Naive thymus-derived CD4-positive, alpha-beta T cell (primary cell): ENCODE measurements at places on chromosomes 1 and 21. TPM values are rescaled to one million over a fixed set of nuclear protein-coding genes. Genes with fewer than 3 reads are reported as not detected.

GRCh38 chr21:38850277-38850951 lies 44.7 kb downstream of the ETS2 start:
- no peaks in the 10 kb centered on the region for H3K27me3 ChIP-seq
- H3K27ac ChIP-seq: no peak overlapping the region
- no peaks in the 10 kb centered on the region for H3K4me1 ChIP-seq
- H3K4me3 ChIP-seq: no peak overlapping the region
- H3K36me3 ChIP-seq: no peaks in the 10 kb centered on the region

- no peak for DNase-seq
- peaks cover 25% of the 10 kb centered on the region for H3K4me1 ChIP-seq
- peak overlapping the region; percentile 91 for H3K27ac ChIP-seq
- H3K4me3 ChIP-seq: peak overlapping the region; percentile 76
- no peaks in the 10 kb centered on the region for H3K27me3 ChIP-seq
- H3K36me3 ChIP-seq: no peaks in the 10 kb centered on the region
These were observed 1.0 kb downstream of the ZBTB48 start for GRCh38 chr1:6580593-6581409.

- H3K4me1 ChIP-seq: no peaks in the 10 kb centered on the region
- H3K27ac ChIP-seq: no peak overlapping the region
- H3K27me3 ChIP-seq: no peaks in the 10 kb centered on the region
- H3K36me3 ChIP-seq: no peaks in the 10 kb centered on the region
- no peak overlapping the region for H3K4me3 ChIP-seq
- DNase-seq: no peak
These were observed 134.5 kb downstream of the SMYD3 start for GRCh38 chr1:246372559-246372958.

GRCh38 chr1:205350691-205351141 lies 6.0 kb downstream of the KLHDC8A start:
- no peaks in the 10 kb centered on the region for H3K27me3 ChIP-seq
- H3K4me3 ChIP-seq: no peak overlapping the region
- no peak overlapping the region for H3K27ac ChIP-seq
- H3K4me1 ChIP-seq: no peaks in the 10 kb centered on the region
- no peak for DNase-seq

DNA sequence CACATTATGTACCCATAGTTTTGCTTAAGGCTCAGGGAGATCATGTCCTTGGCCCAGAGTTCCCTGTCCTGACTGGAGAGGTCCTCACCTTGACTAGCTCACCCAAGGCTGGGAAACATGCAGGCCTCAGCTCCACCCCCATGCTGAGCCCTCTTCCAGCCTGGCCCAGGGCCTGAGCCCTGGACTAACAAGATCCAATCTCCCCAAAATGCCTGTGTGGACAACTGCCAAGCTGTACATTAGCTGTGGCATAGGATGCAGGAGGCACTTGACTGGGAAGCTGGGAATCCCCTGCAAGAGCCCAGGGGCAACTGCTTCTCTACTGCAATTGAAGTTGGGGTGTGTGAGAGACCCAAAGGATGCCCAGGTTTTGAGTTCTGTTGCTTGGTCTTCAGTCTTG lies 2.1 kb downstream of the LINGO4 start:
- no peak overlapping the region for H3K4me3 ChIP-seq
- H3K36me3 ChIP-seq: no peaks in the 10 kb centered on the region
- no peaks in the 10 kb centered on the region for H3K27me3 ChIP-seq
- H3K27ac ChIP-seq: no peak overlapping the region
- H3K4me1 ChIP-seq: no peaks in the 10 kb centered on the region
- no peak for DNase-seq

DNA sequence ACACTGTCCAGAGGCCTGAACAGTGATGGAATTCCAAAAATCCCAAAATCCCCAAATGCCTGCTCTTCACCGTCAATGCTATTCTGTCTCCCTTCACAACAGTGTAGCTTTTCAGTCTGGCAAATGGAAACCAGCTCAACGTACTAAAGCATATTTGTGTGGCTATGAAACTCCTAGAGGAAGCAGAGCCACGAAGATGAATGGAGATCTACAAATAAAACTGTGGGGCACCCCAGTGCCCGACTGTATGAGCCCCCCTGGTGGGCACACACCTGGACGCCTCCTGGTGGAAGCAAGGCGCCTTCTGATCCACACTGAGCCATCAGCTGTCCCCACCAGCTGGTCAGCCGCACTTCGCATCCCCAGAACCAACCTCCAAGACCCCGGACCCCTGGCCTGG lies 129.1 kb upstream of the SOD1 start:
- no peaks in the 10 kb centered on the region for H3K4me1 ChIP-seq
- no peaks in the 10 kb centered on the region for H3K27me3 ChIP-seq
- DNase-seq: no peak
- no peaks in the 10 kb centered on the region for H3K36me3 ChIP-seq
- H3K27ac ChIP-seq: no peak overlapping the region

DNA sequence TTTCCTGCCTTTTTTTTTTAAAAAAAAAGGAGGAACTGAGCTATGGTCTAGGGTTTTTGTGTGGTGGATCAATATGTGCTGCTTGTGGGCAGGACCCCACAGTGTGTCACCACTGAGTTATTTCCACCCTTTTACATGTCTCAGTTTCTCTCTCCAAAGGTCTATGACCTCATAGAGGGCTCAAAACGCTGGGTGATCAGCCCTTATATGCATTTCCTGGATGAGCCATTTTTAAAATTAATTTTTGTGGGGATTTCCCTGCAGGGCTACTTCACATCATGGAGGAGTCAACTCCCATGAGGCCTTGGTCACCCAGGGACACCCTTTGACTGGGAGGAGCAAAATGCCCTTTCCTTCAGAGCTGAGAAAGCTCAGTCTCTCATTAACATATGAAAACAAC lies 20.7 kb upstream of the HAO2 start:
- H3K4me1 ChIP-seq: no peaks in the 10 kb centered on the region
- no peaks in the 10 kb centered on the region for H3K27me3 ChIP-seq
- DNase-seq: no peak
- H3K27ac ChIP-seq: no peak overlapping the region
- H3K4me3 ChIP-seq: no peak overlapping the region

GRCh38 chr21:43835050-43835449 lies 30.0 kb upstream of the AGPAT3 start:
- no peaks in the 10 kb centered on the region for H3K36me3 ChIP-seq
- no peaks in the 10 kb centered on the region for H3K27me3 ChIP-seq
- H3K4me1 ChIP-seq: no peaks in the 10 kb centered on the region
- no peak overlapping the region for H3K27ac ChIP-seq

DNA sequence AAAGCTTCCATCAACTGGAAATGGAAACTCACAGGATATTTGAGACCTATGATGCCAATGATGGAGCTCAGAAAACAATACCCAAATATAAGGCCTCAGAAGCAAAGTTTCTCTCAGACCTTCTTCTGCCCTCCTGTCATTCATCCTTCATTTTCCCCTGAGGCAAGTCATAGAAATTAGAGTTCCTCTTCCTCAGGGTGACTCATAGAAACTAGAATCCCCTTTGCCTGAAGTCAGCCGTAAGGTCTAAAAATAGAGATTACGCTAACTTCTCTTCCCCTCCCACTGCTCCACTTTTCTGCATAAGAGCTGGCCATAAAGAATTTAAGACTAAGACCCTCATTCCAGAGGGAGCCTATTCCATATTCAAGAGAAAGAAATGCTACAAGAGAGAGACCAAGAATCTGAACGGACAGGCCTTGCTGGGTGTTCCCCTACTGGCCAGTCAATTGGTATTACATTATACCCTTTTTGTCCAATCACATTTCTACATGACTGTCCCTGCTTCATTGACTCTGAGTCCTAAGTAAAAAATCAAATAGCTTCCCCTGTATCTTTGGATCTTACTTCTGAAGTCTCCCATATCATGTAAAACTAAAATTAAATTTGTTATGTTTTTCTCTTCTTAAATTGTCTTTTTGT lies 994.9 kb downstream of the ADGRL2 start:
- H3K4me3 ChIP-seq: no peak overlapping the region
- H3K4me1 ChIP-seq: no peaks in the 10 kb centered on the region
- no peak for DNase-seq
- H3K27me3 ChIP-seq: no peaks in the 10 kb centered on the region

GRCh38 chr1:18934205-18935000 lies 22.1 kb downstream of the IFFO2 start:
- no peak for DNase-seq
- peak overlapping the region; percentile 11 for H3K27ac ChIP-seq
- no peaks in the 10 kb centered on the region for H3K27me3 ChIP-seq

DNA sequence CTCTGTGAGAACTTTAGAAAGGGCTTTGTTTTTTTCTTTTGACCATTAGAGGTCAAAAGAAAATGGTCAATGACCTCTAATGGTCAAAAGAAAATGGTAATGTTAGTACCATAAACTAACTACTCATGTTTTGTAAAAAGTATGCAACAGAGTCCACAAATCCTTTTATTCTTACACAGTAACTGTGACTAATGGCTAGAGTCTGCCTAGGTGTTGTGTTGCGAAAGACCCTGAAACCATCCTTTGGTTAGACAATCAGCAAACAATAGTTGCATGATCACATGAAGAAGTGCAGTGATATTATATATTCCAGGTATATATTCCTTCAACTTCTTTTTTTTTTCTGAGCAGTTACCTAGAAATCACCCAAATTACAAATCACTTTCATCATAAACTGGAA lies 40.9 kb downstream of the NEGR1 start:
- no peaks in the 10 kb centered on the region for H3K27me3 ChIP-seq
- no peak overlapping the region for H3K27ac ChIP-seq
- no peak overlapping the region for H3K4me3 ChIP-seq
- no peaks in the 10 kb centered on the region for H3K36me3 ChIP-seq

DNA sequence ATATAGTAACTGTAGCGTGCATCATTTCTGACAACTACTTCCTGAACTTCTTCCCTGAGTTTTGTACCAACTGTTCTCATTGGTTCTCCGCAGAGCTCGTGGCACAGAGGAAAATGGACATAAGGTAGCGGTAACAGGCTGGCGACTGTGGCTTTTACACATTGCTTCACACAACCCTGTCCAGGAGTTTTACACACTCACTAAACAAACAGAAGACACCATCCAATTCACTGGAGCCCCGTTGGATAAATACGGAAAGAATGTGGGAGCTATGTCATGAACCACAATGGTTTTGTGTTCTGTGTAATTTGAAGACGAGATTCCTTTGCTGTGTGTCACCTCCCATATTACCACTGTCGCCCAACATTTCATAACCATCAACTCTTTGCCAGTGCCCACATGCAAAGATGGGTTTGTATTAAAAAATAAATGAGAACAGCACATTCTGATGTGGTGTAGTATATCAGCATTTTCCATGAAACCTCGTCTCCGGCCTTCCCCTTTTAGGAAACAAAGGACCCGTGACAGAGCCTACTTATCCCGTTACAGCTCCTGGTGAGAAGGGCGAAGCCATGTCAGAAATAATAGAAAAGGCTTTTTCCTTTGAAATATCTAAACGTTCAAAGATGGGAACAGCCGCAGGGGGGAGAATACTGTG lies 47.4 kb upstream of the ENAH start:
- no peak overlapping the region for H3K4me3 ChIP-seq
- no peak for DNase-seq
- no peaks in the 10 kb centered on the region for H3K36me3 ChIP-seq
- no peaks in the 10 kb centered on the region for H3K4me1 ChIP-seq
- H3K27me3 ChIP-seq: no peaks in the 10 kb centered on the region

DNA sequence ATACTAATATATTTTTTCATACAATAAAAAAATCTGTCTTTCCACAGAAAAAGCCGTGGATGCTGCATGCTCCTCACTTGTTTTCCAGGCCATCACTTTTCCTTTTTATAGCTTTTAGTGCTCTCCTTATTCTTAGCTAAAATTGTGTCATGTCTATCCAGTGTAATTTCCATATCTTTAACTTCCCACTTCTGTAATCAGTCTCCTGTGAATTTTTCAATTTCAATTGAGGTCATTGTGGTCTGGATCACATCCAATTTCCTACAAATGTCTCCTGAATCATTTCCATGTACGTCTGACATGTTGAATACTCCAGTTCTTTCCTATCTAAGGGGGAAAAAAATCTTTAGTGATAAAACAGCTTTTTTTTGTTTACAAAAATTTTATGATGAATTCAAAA lies 838.2 kb upstream of the B3GALT2 start:
- H3K4me3 ChIP-seq: no peak overlapping the region
- no peak overlapping the region for H3K27ac ChIP-seq
- no peaks in the 10 kb centered on the region for H3K4me1 ChIP-seq
- no peaks in the 10 kb centered on the region for H3K27me3 ChIP-seq
- no peaks in the 10 kb centered on the region for H3K36me3 ChIP-seq
- no peak for DNase-seq

DNA sequence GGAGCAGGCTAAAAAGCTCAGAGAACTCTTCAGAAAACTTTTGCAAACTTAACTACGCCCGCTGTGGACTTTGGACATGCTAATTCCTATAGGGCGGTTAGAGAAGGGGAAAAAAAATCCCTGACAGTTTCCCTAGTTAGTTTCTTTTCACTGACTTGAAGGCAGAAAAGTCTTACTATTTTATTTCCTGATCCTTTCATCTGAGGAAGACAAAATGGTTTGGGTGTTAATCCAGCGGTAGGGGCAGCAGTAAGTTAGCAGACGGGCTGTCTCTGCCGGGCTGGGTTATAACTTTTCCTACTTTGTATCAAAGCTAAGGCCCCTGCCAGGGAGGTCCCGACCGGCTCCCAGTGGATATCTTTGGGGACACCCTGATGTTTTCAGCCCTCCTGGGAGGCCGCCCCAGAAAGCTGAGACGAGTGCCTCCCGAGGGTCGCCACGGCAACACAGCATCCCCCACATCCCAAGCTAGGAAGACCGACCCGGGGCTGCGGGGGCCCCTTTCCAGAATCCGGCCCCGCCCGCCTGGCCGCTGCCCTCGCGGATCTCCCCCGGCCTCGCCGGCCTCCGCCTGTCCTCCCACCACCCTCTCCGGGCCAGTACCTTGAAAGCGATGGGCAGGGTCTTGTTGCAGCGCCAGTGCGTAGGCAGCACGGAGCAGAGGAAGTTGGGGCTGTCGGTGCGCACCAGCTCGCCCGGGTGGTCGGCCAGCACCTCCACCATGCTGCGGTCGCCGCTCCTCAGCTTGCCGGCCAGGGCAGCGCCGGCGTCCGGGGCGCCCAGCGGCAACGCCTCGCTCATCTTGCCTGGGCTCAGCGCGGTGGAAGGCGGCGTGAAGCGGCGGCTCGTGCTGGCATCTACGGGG lies 162.6 kb downstream of the RUNX1 start:
- no peaks in the 10 kb centered on the region for H3K27me3 ChIP-seq
- no peaks in the 10 kb centered on the region for H3K36me3 ChIP-seq
- H3K4me1 ChIP-seq: peaks cover 21% of the 10 kb centered on the region
- peak overlapping the region; percentile 40 for H3K27ac ChIP-seq
- DNase-seq: peak; percentile 38
- peak overlapping the region; percentile 46 for H3K4me3 ChIP-seq

Gene KPRP
- not detected for polyA plus RNA-seq

Gene BCL2L15
- polyA plus RNA-seq: 0.60 TPM

Gene GSTM5
- polyA plus RNA-seq: not detected

Gene IL20
- not detected for polyA plus RNA-seq
